H9 (cell line): ENCODE measurements at places on chromosomes 12 and 14.
A peak's percentile ranks its signal among the peaks of the same experiment; 100 is the strongest.

DNA sequence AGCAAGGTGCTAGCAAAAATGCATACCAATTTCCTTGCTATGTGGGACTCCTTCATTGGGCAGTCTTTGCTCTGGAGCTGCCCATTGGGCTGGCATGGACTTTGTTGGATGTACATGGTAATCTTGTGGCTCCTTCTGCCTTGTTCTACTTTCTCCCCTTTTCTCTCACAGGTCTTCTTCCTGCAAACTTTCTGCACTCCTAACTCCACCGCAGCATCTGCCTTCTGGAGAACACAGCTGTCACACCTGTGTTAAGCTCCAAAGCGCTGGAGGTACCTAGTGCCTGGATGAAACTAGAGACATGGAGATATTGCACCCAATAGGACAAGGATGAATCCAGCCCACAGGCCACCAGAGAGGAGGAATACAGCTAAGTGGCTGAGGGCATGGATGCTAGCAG, 60.7 kb upstream of the CCND2 start:
- H3K4me1 ChIP-seq, result no peaks in the 10 kb centered on the region
- H3K36me3 ChIP-seq, result no peaks in the 10 kb centered on the region
- no peak overlapping the region for H3K4me3 ChIP-seq
- DNase-seq, result peak; percentile 22

DNA sequence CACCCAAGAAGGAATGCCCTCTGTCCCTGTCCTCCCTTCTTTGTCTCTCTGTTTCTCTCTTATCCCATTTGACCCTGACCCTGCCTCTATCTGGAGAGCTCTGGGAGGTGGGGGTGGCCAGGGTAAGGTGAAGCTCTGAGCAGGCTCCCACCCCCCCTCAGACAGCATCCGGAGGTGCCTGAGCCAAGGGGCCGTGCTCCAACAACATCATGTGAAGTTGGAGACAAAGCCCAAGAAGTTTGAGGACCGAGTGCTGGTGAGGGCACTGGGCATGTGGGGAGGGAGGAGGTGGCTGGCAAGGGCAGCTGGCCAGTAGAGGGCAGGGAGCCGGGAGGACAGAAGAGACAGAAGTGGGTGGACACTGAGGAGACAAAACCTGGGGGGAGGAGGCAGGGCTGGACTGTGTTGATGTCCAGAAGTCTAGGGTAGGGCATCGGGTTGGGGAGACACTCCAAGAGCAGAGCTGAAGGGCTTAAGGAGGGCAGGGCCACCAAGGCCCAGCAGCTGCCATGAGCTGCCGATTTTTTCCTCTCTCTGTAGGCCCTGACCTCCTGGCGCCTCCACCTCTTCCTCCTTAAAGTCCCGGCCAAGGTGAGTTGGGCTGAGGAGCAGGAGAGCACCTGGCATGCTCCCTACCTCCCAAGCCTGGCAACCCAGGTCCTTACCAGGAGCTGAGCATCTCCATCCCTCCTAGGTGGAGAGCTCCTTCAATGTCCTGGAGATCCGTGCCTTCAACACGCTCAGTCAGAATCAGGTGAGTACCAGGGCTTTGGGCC, 1.9 kb downstream of the CARMIL3 start:
- H3K27me3 ChIP-seq, result no peaks in the 10 kb centered on the region
- no peaks in the 10 kb centered on the region for H3K36me3 ChIP-seq
- DNase-seq, result no peak
- no peaks in the 10 kb centered on the region for H3K4me1 ChIP-seq
- H3K4me3 ChIP-seq, result peak overlapping the region; percentile 77; the same call in 2 of the 3 replicates
- no peak overlapping the region for H3K27ac ChIP-seq

- no peak for DNase-seq
- H3K4me1 ChIP-seq, result no peaks in the 10 kb centered on the region; the same call in 1 of the 2 replicates
- no peaks in the 10 kb centered on the region for H3K27me3 ChIP-seq
Observed at GRCh38 chr12:75865315-75865714, 166.3 kb downstream of the PHLDA1 start.

DNA sequence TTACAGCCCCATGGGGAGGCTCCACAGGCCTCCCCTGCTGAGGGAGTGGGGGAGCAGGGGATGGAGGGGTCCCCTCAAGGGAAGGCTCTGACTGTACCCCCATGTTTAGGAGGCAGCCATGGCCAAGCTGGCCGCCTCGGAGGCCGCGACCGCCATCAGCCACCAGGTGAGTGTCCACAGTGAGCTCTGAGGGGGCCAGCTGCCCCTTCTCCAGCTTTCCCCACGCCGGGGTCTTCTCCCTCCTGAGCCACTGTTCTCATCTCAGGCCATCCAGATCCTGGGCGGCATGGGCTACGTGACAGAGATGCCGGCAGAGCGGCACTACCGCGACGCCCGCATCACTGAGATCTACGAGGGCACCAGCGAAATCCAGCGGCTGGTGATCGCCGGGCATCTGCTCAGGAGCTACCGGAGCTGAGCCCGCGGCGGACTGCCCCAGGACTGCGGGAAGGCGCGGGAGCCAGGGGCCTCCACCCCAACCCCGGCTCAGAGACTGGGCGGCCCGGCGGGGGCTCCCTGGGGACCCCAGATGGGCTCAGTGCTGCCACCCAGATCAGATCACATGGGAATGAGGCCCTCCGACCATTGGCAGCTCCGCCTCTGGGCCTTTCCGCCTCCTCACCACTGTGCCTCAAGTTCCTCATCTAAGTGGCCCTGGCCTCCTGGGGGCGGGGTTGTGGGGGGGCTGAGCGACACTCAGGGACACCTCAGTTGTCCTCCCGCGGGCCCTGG, 13.6 kb downstream of the ACADS start:
- peaks cover 1% of the 10 kb centered on the region; the same call in 1 of the 2 replicates for H3K36me3 ChIP-seq
- H3K4me3 ChIP-seq, result no peak overlapping the region
- no peak overlapping the region for H3K27ac ChIP-seq
- no peak for DNase-seq
- H3K27me3 ChIP-seq, result no peaks in the 10 kb centered on the region
- no peaks in the 10 kb centered on the region for H3K4me1 ChIP-seq

- no peak overlapping the region for H3K27ac ChIP-seq
- peaks cover 29% of the 10 kb centered on the region for H3K36me3 ChIP-seq
- DNase-seq, result no peak
- H3K4me3 ChIP-seq, result peak overlapping the region; percentile 38; the same call in 1 of the 2 replicates
- H3K4me1 ChIP-seq, result no peaks in the 10 kb centered on the region
- no peaks in the 10 kb centered on the region for H3K27me3 ChIP-seq
Observed at GRCh38 chr14:24137529-24138395, 1.8 kb downstream of the PSME1 start.

GRCh38 chr12:124938108-124938507, 23.7 kb upstream of the UBC start:
- no peaks in the 10 kb centered on the region for H3K27me3 ChIP-seq
- H3K4me3 ChIP-seq, result no peak overlapping the region
- DNase-seq, result no peak
- peaks cover 1% of the 10 kb centered on the region for H3K36me3 ChIP-seq

GRCh38 chr14:77529213-77529612, 30.6 kb upstream of the ISM2 start:
- H3K4me1 ChIP-seq, result no peaks in the 10 kb centered on the region
- DNase-seq, result no peak
- H3K27ac ChIP-seq, result no peak overlapping the region
- H3K27me3 ChIP-seq, result no peaks in the 10 kb centered on the region
- peaks cover 11% of the 10 kb centered on the region for H3K36me3 ChIP-seq
- no peak overlapping the region for H3K4me3 ChIP-seq

DNA sequence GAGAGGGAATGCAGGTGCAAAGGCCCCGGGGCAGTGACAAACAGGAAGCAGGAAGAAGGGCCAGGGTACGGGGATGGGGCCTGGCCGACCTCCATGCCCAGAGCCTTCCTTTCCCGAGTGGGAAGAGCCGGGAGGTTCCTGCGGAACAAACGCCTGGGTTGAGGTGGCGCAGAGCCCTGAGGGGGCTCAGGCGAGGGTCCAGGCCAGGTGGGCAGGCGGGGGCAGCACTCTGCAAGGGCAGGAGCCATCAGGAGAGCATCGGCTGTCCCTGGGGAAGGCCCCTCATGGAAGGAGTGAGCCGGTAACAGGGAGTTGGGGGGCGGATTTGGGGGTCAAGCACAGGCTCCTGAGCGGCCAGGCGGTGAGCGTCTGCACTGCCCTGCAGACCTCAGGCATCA, 18.1 kb upstream of the FBRSL1 start:
- H3K36me3 ChIP-seq, result peaks cover 4% of the 10 kb centered on the region
- H3K27ac ChIP-seq, result no peak overlapping the region
- peaks cover 2% of the 10 kb centered on the region; the same call in 1 of the 2 replicates for H3K27me3 ChIP-seq

DNA sequence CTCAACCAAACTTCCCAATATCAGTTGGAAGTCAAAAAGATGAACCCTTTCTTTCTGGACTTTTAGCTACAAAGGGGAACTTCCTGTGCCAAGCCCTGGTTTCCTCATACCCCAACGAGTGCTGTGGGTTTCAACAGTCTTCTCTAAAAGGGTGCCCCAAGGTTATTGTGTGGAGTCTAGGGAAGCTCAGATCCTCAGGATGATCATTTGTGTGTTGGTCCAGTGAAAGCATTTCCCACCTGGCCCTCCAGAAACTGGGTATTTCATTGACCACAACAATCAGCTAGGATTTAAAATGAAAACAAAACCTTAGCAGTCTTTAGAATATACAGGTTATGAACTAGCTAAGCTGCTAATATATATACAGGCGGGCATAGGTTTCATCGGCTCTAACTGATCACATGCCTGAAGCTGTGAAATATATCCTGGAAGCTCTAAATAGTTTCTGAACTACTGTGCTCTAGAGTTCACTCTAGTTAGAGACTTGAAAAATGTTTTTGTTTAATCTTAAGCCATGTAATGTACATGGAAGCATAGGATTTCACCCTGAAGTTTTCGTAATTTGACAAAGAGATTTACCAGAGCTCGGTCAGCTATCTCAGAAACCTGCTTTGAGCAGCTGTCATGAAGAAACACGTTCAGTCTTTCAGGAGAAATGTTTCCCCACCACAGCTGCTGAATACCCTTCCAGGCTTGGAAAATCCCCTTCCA, 29.6 kb downstream of the P2RX4 start:
- no peak overlapping the region for H3K4me3 ChIP-seq
- H3K27me3 ChIP-seq, result no peaks in the 10 kb centered on the region
- peaks cover 3% of the 10 kb centered on the region; the same call in 1 of the 2 replicates for H3K4me1 ChIP-seq
- no peak overlapping the region for H3K27ac ChIP-seq
- DNase-seq, result no peak

DNA sequence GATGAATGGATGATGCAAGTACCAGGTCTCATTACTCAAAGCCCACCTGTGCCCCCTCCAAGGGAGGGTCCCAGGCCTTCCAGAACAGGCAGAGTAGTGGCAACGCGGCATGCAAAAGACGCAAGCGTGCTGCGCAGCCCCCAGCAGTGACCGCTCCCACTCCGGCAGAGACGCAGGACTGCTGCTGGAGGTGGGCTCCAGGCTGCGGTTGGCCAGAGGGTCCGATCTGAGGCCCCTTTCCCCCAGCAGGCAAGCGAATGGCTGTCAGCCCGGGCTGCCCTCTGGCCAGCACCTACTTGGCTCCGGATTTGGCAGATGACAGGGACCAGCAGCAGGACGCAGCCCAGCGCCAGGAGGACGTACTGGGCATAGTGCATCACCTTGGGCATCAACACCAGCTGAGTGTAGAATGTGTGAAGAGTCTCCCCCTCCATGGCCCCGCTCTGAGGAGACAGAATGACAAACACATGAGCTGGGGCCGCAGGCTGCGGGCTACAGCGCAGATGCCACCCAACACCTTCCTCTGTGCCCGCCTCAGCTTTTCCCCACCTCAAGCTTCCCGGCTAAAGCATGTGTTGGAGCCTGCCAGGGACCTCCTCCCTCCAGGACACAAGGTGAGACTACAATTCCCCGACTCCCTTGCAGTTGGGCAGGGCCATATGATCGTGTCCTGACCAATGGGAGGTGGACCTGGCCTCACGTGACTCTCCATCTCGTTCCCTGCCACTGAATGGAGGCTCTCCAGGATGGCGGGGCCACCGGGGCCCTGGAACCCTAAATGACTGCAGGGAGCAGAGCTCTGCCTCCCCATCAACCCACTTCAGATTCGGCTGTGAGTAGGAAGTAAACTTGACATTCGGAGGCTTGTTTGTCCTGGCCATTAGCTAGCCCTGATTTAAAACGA, 77.4 kb downstream of the SCARB1 start:
- H3K4me3 ChIP-seq, result peak overlapping the region; percentile 76
- no peak overlapping the region for H3K27ac ChIP-seq
- peak; percentile 90 for DNase-seq
- H3K36me3 ChIP-seq, result peaks cover 19% of the 10 kb centered on the region
- no peaks in the 10 kb centered on the region for H3K4me1 ChIP-seq

- H3K4me3 ChIP-seq, result no peak overlapping the region
- H3K27me3 ChIP-seq, result no peaks in the 10 kb centered on the region
- H3K36me3 ChIP-seq, result no peaks in the 10 kb centered on the region
- no peak for DNase-seq
Observed at GRCh38 chr14:52051251-52051650, 17.6 kb downstream of the NID2 start.

- no peaks in the 10 kb centered on the region for H3K27me3 ChIP-seq
- DNase-seq, result no peak
- H3K27ac ChIP-seq, result no peak overlapping the region
- no peaks in the 10 kb centered on the region for H3K4me1 ChIP-seq
- H3K4me3 ChIP-seq, result no peak overlapping the region; the same call in 2 of the 3 replicates
- H3K36me3 ChIP-seq, result no peaks in the 10 kb centered on the region
Observed at GRCh38 chr12:91422811-91423692, 240.4 kb upstream of the DCN start.

DNA sequence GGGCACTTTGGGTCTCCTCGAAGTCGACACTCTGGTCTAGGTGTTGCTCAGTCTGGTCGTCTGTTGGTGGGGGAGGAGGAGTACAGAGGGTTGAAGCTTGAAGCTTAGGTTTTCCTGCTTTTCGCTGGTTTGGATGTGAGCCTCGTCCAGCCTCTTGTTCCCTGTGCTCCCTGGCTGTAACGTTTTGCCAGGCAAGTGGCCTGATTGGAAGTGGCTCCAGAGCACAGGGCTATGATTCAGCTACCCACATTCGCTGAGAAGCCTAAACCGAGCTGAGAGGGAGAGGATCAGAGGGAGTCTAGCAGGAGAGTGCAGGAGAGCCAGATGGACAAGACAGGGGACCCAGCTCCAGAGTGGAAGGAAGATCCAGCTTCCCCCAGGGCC, 6.1 kb downstream of the HOXC10 start:
- DNase-seq, result no peak
- no peak overlapping the region for H3K27ac ChIP-seq
- no peaks in the 10 kb centered on the region for H3K4me1 ChIP-seq
- H3K36me3 ChIP-seq, result no peaks in the 10 kb centered on the region; the same call in 2 of the 3 replicates
- H3K27me3 ChIP-seq, result peaks cover 99% of the 10 kb centered on the region
